ENCODE measurements at places on chromosomes 16 and 17.

DNA sequence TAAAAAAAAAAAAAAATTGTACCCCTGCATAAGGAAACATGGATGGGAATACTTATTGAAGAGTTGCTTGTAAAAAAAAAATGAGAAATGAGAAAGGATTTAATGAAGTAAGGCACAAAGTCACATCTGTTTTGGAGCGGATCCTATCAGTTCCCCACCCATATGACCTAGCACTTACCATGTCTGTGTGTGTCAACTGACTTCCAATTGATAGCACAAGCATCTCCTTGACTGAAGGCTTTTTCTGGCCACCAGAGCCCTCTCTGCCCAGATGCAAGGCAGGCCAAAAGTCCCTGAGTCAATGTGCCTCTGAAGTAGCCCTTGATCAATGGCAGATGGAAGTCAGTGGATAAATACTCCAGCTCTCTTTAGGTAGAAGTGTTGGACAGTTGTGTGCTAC is 13.4 kb upstream of the NLK start:
- no peak for DNase-seq

GRCh38 chr16:56600398-56600999 is 7.9 kb upstream of the MT2A start:
- peak; percentile 52 for DNase-seq

GRCh38 chr17:82871056-82871775 is 31.4 kb upstream of the ZNF750 start:
- DNase-seq, result no peak

DNA sequence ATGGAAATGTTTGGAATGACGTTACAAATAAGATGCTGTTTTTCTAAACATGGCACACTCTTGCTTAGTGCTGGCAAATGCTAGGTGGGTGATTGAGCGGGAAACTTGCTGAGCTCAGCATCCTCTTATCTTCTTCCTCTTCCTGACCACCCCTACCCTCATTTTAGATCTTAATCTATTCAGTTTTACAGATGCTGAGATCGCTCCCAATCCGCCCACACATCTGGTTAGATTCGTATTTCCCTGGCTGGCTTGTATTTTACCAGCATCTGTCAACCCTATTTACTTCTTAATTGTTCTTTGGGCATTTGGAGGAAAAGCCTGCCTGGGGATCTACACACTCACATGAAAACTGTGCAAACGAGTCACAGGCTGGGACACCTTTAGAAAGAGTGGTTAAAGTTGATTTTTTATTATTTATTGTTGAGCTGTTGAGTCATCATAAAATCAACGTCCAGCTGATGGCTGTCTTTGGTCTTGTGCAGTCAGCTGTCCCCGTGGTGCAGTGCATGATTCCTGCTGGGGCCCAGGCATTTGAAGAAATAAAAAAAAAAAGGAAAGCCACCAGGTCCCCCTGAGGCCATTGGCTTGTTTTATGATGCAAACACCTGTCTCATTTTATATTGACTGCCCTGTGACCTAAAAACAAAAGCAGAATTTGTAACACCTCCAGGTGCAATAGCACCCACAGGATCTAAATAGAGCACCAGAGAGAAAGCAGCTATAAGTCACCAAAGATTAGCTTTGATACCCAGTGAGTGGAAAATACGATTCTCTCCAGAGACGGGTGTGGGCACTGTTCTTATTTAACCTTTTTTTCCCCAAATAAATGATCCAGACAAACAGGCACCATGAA is 258.6 kb downstream of the HS3ST3B1 start:
- no peak for DNase-seq

DNA sequence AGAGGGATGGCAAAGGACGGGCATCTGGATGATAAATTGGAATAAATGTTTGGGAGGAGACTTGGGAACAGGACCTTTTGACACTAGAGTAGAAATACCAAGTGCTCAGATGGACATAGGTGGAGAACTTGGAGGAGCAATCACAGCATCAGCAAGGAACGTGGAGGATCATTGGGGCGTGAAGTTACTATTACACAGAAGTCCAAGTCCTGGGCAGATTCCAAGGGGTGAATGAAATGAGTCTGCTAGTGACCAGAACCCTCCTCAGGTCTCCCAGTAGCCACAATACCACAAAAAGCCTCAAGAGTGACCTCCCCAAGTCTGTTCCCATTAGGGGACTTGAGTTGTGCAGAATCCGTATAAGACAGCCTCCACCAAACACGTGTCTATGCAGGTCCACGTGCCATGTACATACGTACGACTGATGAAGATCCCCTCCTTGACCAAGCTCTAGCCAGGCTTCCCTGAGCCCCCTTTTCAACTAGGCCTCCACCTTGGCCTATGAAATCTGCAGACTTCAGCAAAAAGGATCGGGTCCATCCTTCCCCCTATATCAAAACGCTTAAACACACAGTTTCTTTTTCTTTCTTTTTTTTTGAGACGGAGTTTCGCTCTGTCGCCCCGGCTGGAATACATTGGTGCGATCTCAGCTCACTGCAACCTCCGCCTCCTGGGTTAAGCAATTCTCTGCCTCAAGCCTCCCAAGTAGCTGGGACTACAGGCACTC is 2.2 kb downstream of the C17orf67 start:
- no peak for DNase-seq

DNA sequence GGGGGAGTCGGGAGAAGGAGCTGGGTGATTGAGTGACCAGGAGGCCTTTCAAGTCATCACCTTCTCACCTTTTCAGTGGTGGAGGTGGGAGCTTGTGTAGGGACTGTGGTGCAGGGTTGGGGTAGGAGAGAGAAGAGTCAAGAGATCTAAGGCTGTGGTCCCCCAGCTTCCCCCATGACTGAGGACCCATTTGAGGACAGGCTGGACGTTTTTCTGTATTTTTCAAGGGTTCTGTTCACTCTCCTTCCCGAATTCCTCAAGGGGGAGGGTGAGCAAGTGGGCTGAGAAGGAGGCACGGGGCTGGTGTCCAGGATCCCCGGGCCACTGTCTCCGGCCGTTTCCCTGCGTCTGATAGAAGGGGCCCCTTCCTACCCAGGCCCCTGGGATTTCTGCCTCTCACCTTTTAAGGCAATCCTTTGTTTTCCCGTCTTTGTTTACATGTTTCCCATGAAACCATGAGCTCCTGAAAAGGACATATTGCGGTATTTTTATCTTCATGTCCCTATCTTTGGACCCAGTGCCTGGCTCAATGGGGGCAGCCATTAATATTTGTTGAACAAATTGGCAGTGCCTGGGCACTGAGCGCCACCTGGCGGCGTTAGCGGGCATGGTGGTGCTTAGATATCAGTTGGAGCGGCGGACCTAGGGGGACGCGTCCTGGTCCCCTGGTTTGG is 9.2 kb upstream of the CD300A start:
- peak; percentile 73 for DNase-seq

GRCh38 chr17:68102318-68102758 is 66.8 kb downstream of the KPNA2 start:
- no peak for DNase-seq

DNA sequence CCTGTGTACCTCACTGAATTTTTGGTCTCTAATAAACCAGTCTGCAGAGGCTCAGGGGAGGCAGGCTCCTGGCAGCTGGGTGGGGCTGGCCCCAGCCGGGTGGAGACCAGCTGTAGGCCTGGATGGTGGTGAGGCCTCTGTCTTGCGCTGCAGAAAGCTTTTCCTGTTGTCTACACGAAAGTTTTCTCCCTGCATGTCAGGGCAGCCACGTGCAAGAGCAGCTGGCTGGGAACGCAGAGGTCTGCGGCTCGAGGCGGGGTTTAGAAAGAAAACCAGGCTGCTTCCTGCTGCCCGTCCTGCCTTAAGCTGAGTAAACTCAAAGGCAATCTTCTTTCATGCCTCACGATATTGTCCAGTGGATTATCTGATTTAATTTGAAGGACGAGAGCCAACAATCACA is 2.4 kb downstream of the SERPINF1 start:
- DNase-seq, result peak; percentile 13
